Fibroblast of skin of left quadriceps (primary cell): ENCODE measurements at places on chromosomes 12 and 14.

DNA sequence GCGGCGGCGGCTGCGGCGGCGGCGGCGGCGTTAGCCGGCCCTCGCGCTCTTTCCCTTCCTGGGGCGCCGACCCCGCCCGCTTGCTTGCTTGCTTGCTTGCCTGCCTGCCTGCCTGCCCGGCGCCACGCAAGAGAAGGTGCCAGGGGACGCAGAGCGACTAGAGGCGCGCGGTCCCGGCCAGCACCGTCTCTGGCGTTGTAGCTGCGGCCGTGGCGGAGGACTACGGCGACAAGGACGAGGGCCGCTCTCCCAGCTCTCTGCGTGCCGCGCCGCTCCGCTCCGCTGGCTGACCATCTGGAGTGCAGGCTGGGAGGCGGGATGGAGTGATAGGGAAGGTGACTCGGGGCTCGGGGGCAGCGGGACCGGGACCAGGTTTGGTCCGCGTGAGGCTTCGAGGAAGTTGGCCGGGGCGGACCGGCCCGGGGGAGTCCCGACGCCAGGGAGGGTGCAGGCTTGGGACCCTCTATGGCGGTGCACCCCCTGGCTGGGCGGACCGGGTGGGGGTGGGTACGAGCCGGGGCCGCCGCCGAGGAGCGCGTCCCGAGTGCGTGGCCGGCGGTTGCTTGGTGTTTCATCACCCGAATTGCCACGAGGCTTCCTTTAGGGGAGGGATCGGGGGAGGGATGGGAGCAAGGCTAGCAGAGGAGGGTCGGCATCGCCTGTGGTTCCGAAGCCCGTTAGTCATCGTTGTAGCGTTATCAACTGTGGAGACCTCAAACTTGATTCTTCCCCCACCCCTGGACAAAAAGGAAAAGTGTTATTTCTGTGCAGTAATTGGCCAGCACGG, 471 bp downstream of the XPOT start:
- DNase-seq, result peak; percentile 91

GRCh38 chr14:65872536-65872935, 460.0 kb downstream of the FUT8 start:
- no peak for DNase-seq

GRCh38 chr14:49105956-49106355, 480.2 kb downstream of the RPS29 start:
- no peak for DNase-seq

DNA sequence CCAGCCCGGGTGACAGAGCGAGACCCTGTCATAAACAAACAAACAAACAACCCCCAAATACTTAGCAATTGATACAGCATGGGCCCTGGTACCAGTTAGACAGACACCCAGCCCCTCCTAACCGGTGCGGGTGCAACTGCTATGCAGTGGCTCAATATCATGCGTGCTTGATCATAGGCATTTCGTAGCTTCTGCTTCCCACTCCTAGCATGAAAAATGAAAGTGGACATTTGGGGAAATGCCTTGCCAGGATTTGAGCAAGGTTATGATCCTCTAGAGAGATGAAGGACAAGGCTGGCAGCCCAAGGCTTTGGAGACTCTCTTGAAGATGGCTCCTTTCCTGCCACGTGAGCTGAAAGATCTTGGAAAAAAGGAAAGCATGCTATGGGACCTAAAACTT, 13.7 kb downstream of the FGF6 start:
- DNase-seq, result no peak

GRCh38 chr12:4215229-4216186, 58.1 kb upstream of the CCND2 start:
- DNase-seq, result no peak

DNA sequence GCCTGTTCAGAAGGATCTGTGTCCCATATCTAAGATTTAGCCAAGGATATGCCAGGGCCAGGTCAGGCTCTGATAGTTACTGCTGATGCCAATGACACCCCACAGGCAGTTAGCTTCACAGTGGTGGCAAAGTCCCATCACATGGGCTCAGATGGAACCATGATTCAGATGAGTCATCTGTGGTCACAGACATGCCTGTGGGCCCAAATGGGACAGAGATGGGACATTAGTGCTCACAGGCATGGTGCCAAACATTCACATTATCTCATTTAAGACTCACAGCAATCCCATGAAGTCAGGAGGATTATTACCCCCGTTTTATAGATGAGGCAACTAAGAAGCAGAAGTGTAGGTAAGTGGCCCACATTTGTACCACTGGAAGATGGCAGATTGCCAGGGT, 207.8 kb downstream of the DPF3 start:
- no peak for DNase-seq
